ENCODE measurements at places on chromosomes 3 and 15.

DNA sequence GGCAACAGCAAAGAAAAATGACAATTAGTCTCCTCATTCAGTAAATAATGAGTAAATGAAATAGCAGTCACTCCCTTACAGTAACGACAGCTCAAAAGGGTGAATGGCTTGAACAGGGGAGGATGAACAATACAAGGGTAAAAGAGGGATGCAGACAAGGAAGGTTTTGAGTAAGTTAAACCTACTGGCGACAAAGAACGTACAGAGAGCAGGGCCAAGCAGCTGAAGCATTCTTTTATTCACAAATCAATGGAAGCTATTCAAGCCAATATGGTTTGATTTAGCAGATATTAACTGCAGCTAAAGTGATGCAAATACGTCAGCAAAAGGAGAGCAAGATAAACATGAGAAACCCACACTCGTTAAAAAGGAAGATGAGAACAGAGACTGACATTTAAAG is 90.7 kb upstream of the ICE2 start:
- DNase-seq, result no peak

GRCh38 chr3:4309491-4310128 is 6.4 kb downstream of the SETMAR start:
- DNase-seq, result no peak

DNA sequence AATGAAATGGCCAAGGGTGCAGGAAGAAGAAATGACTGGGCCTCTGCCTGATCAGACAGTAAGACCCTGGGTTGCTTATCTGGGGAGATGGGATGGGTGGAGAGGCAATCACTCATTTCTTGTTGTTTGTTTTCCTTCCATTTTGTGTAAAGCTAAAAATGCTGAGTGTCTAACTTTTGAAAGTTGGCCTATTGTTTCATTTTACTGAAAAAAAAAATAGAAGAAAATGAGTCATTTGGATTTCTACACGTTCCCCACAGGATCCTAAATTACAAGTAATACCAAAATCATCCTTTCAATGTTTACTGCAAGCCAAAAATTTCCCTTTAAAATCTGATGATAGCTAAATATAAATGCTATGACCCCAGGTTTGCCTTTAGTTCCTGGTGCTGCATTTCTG is 30.6 kb downstream of the PTX3 start:
- no peak for DNase-seq

DNA sequence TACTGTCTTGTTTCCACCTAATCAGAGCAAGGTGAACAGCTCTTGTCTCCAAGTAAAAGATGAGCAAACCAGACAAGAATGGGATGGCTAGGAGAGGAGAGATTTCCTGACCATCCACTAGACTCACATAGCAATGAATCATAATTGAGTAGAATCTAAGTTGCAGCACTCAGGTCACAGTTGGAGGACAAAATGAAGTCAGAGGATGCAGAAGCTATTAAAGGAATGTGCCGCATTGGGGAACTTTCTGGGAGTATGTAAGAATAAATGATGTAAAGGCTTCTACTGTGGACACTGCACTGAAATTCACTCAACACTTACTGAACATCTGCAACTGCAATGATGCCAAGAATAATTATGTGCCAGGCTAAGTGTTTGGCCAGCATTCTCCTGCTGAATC is 217.4 kb upstream of the WNT5A start:
- DNase-seq, result no peak

GRCh38 chr3:141796081-141796888 is 33.1 kb downstream of the GRK7 start:
- DNase-seq, result no peak

DNA sequence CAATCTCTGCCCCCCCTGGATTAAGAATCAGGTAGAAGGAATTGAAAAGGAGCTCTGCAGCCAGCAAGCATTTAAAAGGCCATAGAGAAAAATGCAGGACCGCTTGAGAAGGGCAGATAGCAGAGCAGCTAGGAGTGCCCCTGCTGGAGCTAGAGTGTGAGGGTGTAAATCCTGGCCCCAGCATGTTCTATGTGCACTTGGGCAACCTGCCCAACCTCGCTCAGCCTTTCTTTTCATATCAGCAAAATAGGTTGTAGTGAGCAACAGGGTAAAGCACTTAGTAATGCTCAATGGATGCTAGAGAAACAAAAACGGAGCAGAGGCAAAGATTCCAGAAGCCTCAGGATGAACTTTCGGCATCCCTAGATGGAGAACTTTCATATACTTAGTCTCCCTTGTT is 25.0 kb upstream of the THBS1 start:
- DNase-seq, result no peak

DNA sequence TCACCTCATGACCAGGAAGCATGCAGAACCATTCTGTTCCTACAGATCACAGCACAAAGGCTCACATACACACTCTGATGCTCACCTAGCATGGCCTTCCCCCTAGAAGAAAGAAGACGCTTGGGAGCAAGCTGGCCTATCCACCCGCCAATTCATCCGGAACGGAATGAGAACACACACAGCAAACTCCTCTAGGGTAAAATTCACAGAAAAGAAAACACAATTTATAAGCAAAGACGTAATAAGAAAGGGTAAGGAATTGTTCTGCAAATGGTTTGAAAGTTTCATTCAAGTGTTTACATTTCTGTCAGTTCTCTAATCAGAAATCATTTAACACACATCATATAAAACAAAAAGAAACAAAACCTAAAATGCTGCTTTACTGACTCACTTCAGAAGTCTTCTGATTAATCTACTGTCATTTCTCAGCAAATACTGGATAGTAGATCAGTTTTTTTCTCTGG is 218.1 kb downstream of the OSBPL10 start:
- no peak for DNase-seq

- DNase-seq, result no peak
Observed at GRCh38 chr3:144770915-144771351, 799.3 kb downstream of the DIPK2A start.

DNA sequence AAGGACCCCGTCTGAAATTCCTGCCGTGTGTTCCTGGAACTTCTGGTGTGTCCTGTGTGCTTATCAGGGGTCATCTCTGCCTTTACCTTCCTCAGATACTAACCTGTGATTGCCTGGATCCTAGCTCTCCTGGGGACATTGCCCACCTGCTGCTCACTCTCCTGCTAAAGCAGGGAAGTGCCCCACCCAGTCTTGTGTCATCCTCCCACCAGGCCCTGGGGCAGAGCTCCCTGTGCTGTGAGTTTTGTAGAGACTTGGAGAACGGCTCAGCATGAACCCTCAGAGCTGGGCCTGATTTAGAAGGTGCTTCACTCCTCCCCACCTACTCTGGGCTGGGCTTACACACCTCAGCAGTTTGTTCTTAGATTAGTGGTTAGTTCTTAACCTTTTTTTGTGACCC is 3.8 kb upstream of the TMEM44 start:
- DNase-seq, result no peak

DNA sequence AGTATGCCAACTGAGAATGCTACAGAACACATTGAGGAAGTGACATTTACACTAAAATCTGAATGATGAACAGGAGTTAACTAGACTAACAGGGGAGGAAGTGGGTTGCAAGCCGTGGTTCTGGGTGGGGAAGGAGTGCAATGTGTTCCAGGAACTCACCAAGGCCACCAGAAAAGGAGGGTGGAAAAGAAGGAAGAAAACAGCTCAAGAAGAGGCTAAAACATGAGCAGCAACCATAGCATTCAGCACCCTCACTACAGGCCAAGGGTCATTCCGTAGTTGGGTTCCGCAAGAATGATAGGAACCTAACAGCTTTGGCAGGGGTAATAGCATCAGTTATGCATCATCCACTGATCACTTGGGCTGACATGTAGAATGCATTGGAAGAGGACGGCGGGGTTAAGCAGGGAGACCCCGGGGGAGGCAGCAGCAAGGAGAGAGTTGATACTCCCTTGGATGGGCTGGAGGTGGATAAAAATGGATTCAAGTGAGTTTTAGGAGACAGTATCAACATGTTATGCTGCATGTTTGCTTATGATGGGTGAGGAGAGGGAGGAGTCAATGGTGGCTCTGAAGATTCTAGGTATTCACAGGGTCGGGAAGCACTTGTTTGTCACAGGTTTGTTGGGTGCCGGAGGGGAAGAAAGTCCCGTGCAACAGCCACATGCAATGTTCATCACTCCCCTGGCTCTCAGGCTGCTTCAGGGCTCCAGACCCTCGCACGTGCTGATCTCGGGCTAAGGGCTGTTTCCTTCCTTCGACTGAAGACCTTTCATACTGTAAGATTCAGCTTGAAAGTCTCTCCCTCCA is 53.2 kb downstream of the LIPC start:
- peak; percentile 50 for DNase-seq

GRCh38 chr3:45943207-45943846 is at the start of gene CXCR6:
TSS of gene CXCR6 (plus strand) at chr3:45943464. CDS start at chr3:45946482, 3,018 bp downstream.
- DNase-seq, result no peak

- no peak for DNase-seq
Observed at GRCh38 chr3:144415492-144415891, 443.9 kb downstream of the DIPK2A start.

DNA sequence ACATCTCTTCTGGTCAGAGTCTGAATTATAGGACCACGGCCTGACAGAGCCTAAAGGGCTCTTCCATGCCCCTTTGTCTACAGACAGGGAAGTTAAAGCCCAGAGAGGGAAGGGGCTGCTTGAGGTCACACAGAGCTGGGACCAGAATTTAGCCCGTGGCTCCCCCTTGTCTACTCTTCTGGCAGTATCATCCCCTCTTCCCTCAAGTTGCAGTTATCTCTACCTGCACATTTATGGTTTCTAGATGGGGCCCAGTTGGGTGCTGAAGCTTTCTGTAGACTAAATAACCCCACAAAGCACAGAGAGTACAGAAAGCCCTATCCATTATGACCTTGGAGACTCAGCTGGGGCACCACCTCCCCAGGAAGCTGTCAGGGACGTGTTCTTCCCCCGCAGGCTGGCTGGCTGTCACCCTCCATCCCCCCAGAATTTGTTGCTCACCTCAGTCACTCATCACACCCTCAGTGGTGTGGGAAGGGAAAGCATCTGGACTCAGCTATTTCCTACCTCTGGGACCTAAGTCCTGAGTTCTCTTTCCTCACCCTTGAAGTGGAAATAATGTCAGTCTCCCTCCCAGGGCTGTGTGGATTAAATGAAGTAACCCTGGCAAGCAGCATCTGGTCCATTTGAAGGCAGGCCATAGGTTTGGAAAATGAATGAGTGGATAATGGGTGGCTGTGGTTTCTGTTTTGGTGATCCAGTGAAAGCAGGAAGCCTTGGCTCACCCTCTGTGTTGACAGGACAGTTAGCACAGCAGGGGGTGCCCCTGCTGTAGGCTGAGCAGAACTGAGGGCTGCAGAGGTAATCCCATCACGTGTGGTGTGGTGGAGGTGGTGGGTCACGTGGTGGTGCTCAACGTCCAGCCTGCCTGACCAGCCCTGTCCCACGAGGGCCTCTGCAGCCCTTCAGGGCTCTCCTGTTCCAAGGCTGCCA is 16.3 kb downstream of the ACOX2 start:
- DNase-seq, result no peak

DNA sequence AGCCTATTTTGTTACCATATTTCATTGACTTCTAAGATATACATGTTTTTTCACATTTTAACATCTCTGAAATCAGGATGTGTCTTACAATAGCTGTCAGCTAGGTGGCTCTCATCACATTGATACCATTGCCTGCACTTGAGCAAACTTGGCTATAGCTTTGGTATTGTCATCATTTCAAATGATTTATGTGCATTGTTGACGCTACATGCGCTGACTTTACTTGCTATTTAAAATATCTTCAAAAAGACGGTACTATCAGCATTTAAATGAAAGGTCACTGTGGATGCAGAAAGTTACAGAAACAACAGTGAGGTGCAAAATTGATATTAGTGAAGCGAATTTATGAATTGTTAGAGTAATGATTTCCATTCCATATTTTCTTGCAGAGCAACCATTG is 54.0 kb upstream of the ABHD2 start:
- DNase-seq, result no peak

DNA sequence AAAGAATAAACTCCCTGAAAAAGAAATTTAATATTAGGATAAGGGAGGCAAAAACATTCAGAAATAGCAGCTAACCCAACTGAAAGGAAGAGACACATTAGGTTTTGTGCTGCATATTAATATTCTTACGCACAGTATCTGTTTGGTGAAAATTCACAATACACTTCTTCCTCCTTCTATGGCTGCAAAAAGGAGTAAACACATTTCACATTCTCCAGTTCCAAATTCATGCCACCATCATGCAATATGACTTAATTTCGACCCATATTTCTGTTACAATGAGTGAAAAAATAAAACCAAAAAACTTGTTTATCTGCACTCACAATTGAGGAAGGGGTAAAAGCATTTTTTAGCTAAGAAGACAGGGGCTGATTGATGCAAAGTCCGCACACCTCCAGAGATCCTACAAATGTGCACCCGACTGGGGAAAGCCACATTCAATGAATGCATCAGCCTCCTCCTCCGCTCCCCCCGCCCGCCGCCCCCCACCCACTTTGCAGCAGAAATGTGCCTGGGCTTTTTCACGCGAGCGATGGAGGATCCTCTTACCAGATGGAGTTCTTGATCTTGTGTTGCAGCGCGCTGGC is 1.0 kb downstream of the RFX7 start:
- no peak for DNase-seq

DNA sequence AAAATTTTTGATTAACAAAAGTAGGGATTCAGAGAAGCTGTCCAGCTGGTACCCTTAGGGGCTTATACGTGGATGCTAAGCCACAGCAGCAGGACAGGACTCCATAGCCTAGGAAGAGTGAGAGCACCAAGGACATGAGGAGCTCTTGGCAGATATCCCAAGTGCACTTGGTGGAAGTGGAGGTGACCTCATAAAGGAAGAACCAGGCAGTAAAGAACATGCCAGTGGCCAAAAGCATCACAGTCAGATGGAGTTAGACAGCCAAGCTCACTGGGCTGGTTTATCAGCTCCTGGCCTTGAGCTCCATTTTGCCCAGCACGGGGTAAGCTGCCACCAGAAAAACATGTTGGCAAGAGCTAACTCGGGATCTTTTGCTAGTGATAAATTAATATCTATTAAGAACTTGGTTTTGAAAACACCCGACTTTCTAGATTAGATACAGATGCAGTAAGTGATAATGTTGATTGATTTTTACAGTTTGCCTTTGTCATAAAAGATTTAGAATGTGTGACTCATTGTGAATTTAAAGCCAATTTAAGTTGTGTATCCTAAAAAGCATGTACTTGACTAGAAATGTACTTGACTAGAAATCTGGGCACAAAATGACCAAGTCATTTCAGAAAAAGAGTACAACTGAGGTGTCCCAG is 108.0 kb downstream of the CMSS1 start:
- no peak for DNase-seq

DNA sequence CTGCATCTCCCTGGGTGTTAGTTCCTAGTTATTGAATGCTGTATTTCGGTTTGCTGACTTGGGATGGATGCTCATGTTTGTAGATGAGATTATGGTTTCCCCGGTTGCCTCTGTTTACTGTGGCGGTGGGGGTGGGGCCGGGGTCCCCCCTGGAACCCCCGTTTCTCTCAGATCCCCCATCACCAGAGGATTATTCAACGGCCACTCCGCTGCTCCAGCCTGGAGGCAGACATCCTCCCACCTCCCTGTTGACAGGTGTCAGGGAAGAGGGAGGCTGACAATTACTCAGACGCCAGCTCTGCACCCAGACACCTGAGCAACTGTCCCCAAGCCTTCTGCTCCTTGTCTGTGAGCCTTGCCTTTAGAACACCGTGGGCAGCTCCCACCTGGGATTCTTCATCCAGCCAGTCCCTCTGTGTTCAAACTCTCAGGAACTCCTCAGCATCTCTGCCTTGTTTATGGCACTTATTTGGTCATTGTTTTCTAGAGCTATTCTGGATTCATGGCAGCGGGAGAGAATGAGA is 95.9 kb upstream of the PRR20G start:
- no peak for DNase-seq
